ENCODE measurements at places on chromosomes 11 and 22.

DNA sequence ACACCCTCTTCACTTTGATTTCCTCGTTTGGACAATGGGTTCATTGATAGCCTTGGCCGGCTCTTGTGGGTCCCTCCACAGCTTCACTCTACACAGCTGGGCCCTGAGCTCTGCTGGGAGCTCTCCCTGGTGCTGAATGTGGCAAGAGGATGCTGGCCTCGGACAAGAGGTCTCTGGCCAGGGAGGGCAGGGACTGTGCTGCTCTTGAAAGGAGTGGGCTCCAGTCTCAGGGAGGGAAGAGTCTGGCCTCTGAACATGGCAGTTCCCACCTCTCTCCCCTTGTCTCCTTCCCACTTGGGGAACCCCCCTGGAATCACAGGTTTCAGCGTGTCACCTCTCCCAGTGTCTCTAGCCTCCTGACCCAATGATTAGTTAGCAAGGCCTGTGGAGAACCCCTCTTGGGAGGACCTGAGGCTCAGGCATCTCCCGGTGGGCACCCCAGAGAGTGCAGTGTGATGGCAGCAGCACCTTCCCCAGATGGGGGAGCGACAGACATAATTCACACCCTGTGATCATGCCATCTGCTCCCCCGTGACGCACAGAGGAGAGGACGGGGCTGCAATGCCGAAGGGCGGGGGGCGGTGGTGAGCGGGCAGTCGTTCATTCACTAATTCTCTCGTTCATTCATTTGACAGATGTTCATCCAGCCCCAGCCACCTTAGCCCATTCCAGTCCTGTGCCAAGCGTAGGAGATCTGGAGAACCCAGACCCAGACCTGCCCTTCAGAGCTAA, 2.8 kb upstream of the CABP7 start:
- no peak for ATAC-seq

DNA sequence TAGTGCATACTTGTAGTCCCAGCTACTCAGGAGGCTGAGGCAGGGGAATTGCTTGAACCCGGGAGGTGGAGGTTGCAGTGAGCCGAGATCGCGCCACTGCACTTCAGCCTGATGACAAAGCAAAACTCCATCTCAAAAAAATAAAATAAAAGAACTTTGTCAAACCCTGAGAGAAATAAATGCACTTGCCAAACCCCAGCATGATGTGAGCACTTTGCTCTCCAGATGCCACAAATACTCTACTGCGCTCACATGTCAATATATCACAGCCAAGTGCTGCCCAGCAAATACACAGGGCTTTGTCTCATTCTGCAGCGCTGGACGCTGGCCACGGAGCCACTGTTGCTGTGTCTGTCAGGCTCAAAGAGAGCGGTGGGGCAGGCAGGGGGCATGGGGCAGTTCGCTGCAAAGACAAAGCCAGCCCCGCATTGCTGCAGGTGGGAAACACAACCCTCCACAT, 45.1 kb downstream of the AHNAK start:
- peak; percentile 34 for ATAC-seq

- no peak for ATAC-seq
These were observed 15.5 kb downstream of the C11orf91 start for GRCh38 chr11:33685082-33685481.

DNA sequence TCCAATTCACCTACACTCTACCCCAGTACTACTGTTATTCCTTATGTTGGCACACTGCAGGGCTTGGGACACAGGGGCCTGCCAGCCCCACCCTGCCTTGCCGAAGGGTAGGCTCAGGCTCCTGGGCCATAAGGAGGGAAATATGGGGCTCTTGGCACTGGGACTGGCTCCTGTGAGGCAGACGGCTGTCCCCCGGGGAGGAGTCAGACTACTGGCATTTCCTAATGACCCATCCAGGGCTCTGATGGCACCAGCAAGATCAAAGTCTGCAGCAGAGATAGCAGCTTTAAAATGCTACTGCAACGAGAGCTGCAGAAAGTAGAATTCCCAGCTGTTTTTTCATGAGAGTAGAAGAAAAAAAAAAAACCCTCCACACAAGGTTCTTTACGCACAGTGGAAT, 42.2 kb upstream of the CYP2D6 start:
- no peak for ATAC-seq

GRCh38 chr11:76795290-76795935, 12.3 kb downstream of the TSKU start:
- no peak for ATAC-seq

- no peak for ATAC-seq
These were observed 683 bp downstream of the PLA2G6 start for GRCh38 chr22:38180841-38181452.

DNA sequence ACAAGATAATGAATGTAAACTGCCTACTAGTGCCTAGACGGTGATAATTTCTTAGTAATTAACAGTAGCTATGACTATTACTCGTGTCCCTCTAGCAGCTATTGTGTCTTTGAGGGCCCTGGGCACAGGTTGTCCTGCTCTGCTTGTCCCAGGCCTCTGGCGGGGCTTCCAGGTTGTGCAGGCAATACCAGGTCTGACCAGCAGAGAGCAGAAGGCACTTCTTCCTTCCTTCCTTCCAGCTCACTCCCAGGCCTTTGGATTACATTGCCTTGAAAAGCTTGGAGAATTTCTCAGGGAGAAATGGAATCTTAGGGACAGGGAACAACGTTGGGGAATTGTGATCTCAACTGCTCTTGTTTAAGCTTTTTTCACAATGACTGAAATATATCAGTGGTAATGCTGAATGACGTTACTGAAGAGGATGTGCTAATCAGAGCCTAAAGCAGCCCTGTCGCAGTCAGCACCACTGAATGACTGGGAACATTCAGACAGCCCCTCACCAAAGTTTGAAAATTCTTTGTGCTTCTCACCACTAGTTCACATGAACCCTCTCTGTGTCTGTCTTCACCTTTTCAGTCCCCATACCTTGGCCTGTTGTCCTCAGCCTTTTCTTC, 8.4 kb upstream of the CCKBR start:
- peak; percentile 84 for ATAC-seq

- no peak for ATAC-seq
These were observed 105.0 kb upstream of the SESN3 start for GRCh38 chr11:95335989-95336388.

DNA sequence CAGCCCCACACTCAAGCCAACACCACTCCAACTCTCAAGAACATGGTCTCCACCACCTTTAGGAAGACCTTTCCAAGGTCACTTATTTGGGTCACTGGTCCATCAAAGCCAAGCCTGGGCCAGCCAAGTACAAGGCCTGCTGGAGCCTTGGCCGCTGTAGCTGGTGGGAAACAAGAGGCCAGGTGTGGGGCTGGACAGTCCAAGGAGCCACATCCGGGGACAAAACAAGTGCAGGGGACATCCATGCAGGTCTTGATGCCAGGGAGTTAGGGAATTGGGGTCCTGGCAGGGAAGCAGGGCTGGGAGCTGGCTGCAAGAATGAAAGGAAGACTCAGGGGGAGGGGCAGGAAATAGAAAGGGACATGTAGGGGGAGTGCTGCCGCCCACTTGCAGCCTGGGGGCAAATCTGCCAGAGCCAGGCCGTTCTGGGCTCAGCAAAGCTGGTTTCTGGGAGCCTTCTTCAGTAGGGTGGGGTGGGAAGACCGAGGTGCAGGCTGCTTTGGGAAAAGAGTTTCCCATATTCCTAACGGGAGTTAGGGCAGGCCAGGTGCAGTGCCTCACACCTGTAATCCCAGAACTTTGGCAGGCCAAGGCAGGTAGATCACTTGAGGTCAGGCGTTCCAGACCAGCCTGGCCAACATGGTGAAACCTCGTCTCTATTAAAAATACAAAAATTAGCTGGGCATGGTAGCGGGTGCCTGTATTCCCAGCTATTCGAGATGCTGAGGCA, 69.5 kb upstream of the ATXN10 start:
- no peak for ATAC-seq

GRCh38 chr11:117597071-117597470, 199.9 kb downstream of the DSCAML1 start:
- ATAC-seq: no peak

DNA sequence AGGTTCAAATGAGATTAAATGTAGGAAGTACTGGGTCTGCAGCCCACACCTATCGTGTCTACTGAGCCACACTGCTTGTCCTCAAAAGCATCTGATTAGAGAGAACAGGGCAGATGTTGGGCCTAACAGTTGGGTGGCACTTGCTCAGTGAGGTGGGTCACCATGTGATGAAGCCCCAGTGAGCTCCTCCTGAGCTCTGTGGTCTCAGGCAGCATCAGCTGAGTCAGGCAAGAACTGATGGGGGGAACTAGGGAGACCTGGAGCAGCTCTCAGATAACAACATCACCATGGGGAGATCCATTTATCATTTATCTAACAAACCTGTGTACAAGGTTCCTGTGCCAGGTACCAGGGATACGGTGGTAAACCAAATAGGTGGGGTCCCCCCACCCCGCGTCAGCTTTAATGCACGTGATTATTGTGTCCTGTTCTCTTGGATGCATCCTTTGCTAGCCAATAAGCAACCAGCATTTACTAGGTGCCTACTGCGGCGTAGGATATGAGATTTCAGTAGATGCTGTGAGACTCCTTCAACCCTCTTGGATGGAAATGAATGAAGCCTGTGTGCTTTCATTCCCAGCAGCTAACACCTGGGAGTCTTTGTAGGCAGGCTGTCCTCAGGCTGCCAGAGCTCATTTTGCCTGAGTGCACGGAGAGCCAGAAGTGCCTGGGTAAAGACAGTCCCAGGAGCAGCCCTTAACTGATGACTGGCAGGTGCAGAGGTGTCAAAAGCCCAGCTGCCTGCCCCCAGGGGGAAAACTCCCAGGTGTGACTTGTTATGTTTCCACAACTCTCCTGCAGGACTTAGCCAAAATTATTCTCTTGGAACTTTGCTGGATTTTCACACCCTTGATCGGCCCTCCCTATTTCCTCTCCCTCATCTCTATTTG, 73.6 kb upstream of the NARS2 start:
- no peak for ATAC-seq

GRCh38 chr11:74468058-74468457, 709 bp upstream of the KCNE3 start:
- ATAC-seq: no peak

- ATAC-seq: no peak
These were observed 295.5 kb downstream of the ETS1 start for GRCh38 chr11:128291835-128292234.

GRCh38 chr22:48692734-48693376, 1134.8 kb downstream of the BRD1 start:
- ATAC-seq: no peak

- no peak for ATAC-seq
These were observed 8.4 kb downstream of the MSANTD2 start for GRCh38 chr11:124791626-124792341.

DNA sequence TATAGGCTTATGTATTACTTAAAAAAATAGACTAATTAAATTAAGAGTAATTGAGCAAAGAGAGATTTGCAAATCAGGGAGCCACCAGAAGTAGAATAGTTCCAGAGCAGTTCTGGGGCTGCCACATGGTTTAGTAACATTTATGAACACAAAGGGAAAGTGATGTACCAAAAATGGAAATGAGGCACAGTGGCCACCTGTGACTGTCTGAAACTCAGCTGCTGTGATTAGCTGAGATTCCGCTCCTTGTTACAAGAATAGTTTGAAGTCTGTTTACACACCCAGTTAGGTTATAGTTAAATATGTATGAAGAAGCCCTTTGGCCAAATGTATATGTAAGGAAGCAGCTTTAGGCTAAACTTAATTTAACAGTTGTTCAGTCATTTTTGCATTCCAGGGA, 901.5 kb upstream of the CHORDC1 start:
- no peak for ATAC-seq

- no peak for ATAC-seq
These were observed 98.0 kb upstream of the ASPHD2 start for GRCh38 chr22:26330971-26331625.

- peak; percentile 12 for ATAC-seq
These were observed 12.4 kb downstream of the CRELD2 start for GRCh38 chr22:49930596-49931412.

DNA sequence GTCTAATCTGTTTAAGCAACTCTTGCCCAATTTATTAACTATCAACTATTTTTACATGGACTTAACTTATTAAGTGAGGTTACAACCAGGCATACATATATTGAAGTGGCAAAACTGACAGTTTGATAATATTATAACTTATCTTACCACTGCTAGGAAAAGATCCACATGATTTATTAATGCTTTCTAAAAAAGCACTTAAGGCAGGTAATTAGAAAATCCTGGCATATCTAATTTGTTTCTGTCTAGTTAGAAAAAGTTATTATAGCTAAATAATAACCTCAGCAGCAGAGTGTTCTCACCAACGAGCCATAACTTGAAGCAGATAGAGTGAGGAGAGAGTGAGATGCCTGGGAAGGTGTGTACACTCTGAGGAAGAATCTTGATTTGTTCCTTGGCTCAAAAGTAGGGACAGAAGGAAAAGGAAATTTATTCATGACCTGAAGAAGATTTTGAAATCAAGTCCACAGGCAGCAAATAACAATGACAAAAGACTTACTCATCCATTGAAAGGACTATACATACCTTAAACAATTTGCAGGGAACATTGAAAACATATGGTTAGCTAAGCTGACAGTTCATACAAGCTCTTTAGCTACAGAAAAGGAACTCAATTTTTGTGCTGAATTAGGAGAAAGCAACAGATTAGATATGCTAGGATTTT, 7.1 kb upstream of the MUC15 start:
- ATAC-seq: no peak

GRCh38 chr22:19997561-19998231, 18.9 kb downstream of the ARVCF start:
- ATAC-seq: no peak

GRCh38 chr11:2612884-2613571, 86.8 kb downstream of the KCNQ1OT1 start:
- ATAC-seq: no peak

- no peak for ATAC-seq
These were observed 12.1 kb downstream of the CPSF7 start for GRCh38 chr11:61417670-61418069.

DNA sequence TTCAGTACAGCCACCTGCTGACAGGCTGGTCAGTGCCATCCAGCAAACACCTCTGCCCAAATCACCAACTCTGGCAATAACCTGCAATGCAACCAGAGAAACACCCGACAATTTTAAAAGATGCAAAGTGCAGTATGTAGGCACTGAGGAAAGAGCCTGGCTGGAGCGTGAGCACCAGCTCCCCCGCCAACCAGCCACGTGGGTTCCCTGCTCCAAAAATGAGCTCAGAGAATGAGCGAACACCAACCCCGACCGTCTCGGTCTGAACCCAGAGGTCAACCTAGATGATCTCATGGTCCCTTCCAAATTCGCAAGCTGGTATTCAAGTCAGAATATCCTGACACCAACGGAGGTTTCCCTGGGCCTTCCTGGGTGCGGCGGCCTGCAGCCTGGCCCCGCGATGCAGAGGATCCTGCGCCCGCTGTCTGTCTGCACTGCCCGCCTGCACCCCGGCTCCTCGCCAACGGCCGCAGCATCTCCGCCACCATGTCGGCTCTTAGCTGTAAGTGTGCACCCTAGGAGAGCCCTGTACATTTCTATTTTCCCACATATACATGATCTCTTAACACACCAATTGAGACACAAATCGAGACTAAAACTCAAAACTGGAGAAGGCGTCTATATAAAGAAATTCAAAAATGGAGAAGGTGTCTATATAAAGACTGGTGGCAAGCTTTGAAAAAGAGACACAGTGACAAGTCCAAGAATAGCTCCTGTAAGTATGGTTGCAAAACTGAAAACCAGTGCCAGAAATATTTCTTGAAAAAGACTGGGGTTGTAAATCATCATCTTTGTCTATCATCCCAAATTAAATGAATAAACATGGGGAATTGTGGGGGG, 22.8 kb downstream of the TMEM184B start:
- no peak for ATAC-seq

Measured in gastroesophageal sphincter (tissue), 4 donors.